ENCODE measurements at places on chromosomes 12 and 14.
A peak's percentile ranks its signal among the peaks of the same experiment; 100 is the strongest.

- no peak for DNase-seq
Measured at GRCh38 chr12:95203487-95204030, 13.7 kb downstream of the FGD6 start.

DNA sequence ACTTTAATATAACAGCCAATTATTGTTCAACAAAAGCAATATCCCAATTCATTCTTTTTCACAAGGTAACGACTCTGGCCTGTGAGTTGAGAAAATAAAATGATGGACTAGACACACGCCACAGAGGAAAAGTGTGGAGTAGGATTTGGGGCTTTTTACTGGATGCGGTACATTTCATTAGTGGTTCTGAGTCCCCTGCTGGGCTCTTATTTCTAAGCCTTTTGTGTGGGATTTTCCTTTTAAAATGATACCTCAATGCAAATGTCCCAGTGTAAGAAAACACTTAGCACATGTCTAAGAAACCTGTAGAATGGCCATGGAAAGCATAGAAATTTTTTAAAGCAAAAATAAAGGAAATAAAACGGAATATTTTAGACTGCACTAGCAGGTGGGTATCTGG, 73.4 kb downstream of the C12orf42 start:
- DNase-seq: no peak

GRCh38 chr14:100155049-100155621, 4.3 kb downstream of the DEGS2 start:
- DNase-seq: no peak

- DNase-seq: no peak
Measured at GRCh38 chr12:70698345-70698744, 61.1 kb upstream of the PTPRB start.

GRCh38 chr14:27995691-27996090, 770.9 kb upstream of the FOXG1 start:
- DNase-seq: peak; percentile 97

DNA sequence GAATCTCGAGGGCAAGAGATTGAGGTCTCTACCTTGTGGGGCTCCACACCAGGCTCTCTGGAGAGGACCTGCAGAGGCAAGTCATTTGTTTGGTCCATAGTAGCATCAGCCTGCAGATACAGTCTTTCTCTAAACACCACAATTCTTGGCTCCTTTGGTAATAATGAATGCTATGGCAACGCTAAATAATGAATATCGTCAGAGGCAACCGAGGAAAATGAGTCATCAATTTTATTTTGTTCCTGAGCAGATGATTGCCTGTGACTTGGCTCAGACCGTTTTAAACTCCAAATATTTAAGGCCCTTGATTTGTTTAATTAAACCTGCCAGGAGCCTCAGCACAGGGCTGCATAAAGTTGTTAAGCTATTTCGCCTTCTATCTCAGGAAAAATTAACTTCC, 924.1 kb upstream of the TMEM132C start:
- DNase-seq: no peak

DNA sequence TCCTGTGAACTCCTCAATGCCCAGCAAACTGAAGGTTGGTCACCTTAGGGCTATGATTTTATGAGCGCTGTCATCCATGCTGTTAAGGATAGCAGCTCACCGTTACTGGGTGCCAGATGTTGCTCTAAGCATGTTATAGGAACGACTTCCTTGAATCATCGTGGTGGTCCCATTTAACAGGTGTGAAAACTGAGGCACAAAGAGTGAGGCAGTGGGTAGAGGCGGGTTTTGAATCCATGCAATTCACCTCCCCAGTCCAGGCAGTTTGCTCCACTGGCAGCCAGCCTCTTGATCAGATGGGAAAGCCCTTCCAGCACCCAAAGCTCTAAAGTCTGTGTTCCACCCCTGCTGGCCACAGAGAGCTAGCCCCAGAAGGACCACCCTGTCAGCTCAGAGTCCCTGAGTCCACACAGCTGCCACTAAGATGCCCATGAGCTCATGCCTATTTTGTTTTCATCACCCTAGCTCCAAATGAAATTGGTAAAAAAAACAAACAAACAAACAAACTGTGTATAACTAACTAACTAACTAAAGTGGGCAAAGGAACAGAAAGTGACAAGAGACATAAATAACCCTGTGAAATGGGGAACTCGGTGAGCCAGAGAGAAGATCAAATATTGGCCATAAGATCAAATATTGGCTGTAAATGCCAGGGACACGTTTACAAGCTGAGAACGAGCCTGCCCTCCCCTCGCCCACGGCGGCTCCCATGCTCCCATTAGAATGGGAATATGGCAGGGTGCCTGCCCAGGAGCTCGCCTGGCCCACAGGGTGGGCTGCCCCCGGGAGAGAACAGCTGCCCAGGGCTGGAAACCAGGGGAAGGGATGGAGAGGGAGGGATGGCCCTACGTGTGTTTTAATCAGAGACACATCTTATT, 72.3 kb upstream of the RFLNA start:
- DNase-seq: no peak

DNA sequence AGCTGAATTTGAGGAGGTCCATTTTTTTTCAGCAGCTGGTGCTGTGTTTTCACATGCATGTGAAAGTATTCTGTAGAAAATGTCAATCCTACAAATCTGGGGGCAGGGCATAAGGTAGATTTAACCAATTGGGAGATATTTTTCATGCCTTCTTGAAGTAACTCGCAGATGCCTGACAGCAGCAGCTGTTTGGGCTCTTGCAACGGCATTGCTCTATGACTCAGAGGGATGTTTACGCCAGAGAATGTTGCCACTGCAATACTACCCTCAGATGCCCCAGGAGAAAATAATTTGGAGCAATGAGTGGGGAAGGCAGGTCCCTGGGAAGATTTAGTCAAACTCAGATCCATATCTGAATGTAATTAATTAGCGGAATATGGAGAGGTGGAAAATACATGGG, 42.5 kb upstream of the MYBPC1 start:
- no peak for DNase-seq

DNA sequence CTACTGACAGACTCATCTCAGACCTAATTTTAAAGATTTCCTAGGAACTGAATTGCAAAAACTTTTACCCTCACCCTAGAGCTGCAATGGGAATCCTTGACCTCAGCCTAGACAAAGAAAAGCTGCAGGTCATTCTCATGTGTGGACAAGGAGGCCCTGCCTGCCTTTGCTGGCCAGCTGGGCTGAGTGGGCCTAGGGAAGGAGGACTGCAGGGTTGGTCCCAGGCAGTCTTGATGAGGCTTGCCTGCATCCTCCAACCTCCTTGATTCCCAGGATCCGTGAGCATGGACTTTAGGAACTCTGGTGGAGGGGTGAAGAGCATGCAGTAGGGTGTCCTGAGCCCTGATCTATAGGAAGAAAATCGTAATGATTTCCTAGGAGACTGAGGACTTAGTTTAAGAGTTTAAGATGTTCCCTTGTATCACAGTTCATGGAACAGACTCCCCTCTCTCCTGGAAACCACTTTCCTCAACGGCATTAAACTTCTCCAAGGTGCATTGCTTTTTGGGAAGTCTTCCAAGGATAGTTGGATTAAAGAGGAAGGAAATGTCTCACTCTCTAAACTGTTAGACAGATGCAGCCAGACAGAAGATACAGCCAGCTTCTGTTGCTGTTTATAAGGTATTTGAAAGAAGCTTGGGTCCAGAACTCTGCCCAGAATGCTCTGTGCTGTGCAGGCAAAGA, 55.4 kb upstream of the DDX11 start:
- no peak for DNase-seq

GRCh38 chr14:104977681-104978653, at the start of gene AHNAK2:
Gene AHNAK2, minus strand, starts transcription at chr14:104978374. Its CDS starts 137 bp downstream, at chr14:104978237.
- no peak for DNase-seq

DNA sequence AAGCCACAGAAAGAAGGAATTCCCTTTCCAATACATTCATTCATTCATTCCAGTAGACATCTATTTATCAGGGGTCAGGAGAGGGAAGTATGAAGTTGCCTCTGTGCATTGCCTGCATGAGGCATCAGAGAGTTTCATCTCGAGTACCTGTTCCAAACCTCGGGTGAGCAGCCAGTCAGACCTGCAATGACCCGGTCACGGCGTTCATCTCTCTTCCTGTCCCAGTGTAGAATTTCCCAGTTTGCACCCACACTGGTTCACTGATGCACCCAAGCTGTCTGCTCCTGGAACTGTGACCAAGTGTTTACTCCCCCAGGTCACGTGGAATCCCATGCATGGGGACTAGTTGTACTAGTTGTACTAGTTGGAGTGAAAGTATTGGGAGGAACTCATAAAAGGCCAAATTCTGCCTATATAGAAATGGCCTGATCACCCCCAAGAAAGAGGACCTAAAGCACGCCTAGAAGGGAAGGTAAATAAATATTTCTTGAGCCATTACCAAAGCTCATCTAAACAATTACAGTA, 22.3 kb upstream of the PRKAB1 start:
- DNase-seq: no peak

DNA sequence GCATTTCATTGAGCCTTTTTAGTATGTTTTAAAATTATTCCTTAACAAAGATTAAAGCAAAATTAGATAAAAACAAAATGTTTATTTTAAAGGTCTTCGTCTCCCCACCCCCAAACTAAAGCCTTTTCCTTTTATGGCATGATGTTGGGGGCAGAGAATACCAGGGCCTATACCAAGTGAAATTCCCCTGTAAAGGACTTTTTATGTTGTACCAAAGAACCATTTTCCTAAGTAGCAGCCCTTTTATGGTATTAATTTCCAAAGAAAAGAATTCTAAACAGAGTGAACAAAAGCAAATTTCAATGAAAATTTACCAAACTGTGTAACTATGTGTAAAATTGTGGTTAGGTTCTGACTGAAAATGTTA, 71.9 kb upstream of the GNPNAT1 start:
- DNase-seq: no peak

GRCh38 chr12:13036881-13037280, 7.3 kb upstream of the FAM234B start:
- no peak for DNase-seq

GRCh38 chr14:104200106-104200505, 61.7 kb downstream of the KIF26A start:
- no peak for DNase-seq

DNA sequence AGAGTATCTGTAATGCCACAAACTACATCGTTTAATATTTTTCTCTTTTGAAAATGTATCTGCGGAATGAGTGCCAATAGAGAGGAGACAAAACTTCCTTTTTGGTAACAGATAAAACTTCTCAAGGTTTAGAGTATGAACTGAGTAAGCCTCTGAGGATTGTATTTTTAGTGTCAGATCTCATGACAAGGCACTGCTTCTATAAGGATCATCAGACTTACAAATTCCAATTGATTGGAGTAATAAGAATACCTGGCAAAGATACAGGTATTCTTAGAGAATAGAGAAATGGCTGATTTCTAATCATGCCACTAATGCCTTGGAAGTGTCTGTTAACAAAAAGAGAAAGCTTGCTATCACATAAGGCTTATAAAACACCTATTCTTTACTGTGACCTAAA, 45.3 kb downstream of the SLC35F4 start:
- DNase-seq: no peak

DNA sequence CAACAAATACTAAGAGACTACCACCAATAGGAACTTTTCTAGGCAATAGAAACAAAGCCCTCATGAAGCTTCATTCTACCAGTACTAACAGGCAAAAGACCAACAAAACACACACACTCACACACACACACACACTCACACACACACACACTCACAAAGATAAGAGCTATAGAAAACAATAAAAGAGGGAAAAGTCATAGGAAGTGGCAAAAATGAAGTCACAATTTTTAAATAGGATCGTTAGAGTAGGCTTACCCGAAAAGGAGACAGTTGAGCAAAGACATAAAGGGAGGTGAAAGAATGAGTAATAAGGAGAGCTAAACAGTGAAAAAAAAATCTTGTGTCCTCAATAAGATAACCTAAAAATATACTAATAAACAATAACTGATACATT, 66.5 kb downstream of the C2CD5 start:
- no peak for DNase-seq

- no peak for DNase-seq
Measured at GRCh38 chr14:66746316-66747006, 238.5 kb downstream of the GPHN start.

DNA sequence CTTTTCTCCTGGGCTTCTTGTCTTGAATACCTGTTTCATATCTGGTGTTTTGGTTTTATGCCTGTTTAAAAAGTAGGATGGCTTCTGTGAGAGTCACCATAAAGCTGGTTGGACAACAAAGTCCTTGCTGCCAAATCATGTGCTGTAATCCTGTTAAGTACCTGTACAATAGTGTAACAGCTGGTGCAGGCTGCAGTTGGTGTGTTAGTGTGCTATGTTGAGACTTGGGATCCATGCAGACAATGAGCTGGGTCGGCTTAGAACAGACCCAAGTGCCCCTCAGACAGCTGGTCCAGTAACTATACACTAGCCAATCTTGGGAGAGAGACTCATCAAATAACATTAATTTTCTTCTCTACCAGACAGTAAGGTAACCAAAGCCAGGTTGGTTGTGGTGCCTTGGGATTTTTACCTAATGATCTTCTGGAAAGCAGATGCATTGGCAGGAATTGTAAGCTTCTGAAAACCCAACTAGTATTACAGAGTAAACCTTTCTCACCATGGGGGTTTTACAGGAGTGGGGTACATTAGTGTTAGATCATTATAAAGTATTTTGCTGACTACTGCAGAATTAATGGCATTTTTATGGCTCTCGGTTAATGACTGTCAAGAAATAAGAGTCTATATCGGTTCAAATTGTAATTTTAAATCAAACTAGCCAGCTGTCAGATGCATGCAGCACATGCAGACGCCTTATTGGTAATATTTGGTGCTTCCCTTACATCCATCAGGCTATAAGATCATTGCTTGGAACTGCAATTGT, 231.2 kb downstream of the PDZRN4 start:
- DNase-seq: no peak

GRCh38 chr12:51821440-51822260, 26.9 kb downstream of the FIGNL2 start:
- DNase-seq: no peak

- no peak for DNase-seq
Measured at GRCh38 chr12:78719721-78720120, 144.9 kb upstream of the SYT1 start.

GRCh38 chr12:32548691-32549281, 130.3 kb upstream of the DNM1L start:
- DNase-seq: no peak

GRCh38 chr12:87155621-87156020, 873.6 kb downstream of the C12orf50 start:
- no peak for DNase-seq

DNA sequence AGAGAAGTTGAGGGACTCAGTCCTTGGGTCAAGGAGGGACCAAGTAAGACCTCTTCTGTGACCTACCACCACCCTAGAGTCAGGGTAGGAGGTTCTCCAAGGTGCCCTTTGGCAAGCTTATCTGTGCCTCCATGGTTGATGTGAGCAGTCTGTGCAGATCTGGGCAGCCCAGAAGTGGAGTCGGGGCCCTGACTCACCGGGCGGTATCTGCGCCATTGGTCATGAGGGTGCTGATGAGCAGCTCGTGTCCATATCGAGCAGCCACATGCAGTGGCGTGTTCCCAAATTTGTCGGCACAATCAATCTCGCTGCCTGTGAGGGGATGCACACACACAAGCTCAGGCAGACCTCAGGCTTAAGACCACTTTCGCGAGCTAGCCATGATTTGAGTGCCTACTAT, 5.1 kb downstream of the ANKRD52 start:
- no peak for DNase-seq

Measured in NCI-H1417 treated with DMSO at 0.1 percent for 48 hours (cell line).